ENCODE measurements at places on chromosomes 5 and 9.

DNA sequence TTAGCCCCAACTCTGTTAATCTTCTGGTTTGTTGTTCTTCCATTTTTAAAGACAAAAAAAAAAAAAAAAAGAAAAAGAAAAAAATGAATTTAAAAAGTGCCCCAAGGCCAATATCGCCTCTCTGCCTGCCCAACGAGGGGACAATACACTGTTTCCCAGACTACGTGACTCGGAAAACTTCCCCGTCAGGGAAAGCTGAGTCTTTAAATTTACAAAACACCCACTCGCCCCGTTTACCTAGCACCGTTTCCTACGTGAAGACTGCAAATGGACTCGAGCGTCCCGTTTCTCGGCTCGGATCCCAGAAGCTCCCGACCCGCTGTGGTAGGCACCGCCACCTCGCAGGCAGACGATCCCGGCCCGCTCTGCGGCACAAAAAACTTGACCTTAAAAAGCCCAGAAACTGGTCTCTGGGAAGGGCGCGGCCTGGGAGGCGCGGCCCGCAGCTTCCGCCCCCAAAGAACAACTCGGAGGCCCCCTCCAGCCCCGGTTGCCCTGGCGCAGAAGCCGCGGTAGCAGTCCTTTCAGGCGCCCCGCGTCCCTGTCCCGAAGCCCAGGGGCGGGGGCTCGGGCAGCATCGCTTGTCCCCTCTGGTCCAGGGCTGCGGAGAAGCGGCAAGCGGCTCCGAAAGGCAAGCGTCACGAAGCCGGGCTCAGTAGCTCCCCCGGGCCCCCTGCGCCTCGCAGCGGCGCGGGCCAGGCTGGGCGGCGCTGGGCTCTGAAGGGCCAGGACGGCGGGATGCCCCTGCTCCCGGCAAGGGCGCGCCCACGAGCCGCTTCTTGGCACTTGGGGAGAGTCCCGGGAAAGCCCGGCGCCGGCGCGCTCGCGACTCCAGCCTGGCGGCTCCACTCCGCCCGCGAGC, at the start of gene GCNT4:
Gene GCNT4 (minus strand): TSS at position 367 of the 862 bp plus-strand sequence. CDS start 22,521 bp downstream, outside the sequence.
- DNase-seq, result peak; percentile 60

DNA sequence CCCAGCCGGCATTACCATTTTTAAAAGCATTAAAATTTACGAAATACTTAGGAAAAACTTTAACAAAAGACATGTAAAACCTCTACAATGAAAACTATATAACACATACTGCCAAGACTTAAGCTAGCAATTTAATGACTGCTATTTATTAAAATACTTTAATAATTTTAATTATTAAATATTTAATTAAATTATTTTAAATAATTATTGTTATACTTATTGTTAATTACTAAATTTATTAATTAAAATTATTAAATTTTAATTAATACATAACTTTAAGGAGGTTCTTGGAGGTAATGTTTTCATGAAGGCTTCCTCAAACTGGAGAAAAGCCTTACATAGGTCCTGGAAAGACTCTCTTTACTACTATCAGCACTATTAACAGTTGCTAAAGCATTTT, 47.5 kb downstream of the C5orf22 start:
- no peak for DNase-seq

GRCh38 chr9:38417003-38417945, 7.0 kb downstream of the IGFBPL1 start:
- peak; percentile 73 for DNase-seq

DNA sequence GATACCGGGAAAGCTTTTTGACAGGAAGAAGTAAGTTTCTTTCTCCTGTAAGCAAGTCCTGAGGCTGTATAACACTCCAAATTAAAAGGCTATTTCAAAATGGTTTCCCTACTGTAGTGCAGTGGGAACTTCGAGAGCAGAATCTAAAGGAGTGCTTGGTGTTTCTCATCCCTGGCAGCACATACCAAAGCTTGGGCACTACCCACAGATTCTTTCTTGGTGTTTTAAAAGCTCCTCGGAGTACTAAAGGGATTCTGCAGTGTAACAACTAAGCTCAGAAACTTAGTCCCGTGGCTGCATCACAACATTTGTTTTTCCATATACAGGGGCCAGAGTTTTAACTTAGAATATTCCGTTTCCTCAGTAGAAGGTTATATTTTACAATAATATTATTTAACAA, 5.6 kb upstream of the APC start:
- no peak for DNase-seq

GRCh38 chr5:5258564-5258963, 118.4 kb downstream of the ADAMTS16 start:
- DNase-seq, result no peak

- no peak for DNase-seq
Measured at GRCh38 chr9:12875191-12875590, 100.4 kb downstream of the LURAP1L start.

DNA sequence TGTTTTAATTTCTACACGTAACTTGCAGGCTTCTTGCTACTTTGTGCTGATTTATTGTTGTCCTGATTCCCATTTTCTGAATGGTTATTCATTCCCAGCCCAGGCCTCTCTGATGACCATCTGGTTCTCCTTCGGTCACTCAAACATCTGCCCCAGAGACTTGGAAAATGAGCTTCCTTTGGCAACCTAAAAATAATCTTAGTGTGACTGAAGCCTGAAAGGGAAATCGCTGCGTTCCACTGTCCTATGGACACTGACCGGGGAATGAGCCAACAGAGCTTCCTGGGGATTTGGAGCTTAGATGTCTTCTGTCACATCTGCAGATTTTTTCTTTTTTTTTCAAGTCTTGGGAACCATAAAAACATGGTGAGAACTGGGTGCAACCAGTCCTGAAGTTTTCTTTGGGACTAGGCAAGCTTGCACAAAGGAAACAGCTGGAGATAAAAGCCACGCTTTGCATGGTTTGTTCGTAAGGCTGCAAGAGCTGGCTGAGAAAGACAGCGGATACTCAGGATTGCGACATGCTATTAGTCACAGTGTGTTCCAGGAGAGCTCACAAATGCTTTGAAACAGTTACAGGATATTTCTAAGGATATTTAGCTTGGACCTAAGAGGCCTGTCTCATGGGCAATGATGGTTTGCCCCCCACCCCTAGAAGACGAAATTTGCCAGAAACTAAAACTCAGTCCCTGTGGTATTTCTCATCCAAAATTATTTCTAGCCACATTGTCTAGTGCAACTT, 146.2 kb downstream of the GOLPH3 start:
- DNase-seq, result peak; percentile 69

GRCh38 chr5:78397831-78398230, 37.4 kb downstream of the SCAMP1 start:
- no peak for DNase-seq

- no peak for DNase-seq
Measured at GRCh38 chr9:100134731-100135130, 35.7 kb downstream of the INVS start.

DNA sequence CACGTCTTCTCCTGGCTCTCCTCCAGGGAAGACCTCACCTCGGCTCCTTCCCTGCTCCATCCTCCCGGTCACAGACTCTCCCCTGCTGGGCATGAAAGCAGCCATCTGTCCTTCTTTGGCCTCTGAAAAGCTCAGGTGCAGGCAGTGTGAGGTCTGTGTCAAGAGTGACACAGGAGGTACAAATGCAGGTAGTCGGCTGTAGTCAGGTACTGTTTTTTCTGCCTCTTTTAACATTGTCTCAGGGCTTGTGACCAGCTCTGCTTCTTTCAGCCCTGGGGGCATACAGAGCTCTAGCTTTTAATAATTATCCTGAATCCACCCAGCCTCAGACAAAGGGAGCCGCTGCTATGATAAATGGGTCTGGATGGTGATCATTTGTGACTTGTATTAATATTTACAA, 46.4 kb downstream of the C5orf15 start:
- DNase-seq, result no peak

DNA sequence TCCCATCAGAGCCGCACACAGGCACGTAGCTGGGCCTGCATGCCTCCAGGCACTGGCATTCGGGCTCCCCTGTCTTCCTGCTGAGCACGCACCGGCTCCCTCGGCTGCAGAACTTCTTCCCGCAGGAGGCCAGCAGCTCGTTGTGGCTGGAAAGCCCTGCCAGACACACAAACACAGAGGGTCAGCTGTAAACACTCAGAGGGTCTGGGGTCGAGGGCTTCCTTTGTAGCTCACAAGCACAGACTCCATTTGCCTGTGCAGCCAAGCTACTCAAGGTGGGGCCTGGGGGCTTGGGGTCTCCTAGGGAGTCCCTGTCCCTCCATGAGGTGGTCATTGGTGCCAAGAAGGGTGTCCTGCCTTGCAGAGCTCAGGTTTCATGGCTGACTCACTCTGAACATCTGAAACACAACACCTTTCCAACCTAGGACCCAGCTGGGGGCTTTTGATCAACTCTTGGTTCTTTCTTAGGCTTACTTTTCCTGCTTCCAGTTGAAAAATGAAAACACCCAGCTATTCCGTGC, 211.4 kb downstream of the FSTL4 start:
- DNase-seq, result peak; percentile 87

DNA sequence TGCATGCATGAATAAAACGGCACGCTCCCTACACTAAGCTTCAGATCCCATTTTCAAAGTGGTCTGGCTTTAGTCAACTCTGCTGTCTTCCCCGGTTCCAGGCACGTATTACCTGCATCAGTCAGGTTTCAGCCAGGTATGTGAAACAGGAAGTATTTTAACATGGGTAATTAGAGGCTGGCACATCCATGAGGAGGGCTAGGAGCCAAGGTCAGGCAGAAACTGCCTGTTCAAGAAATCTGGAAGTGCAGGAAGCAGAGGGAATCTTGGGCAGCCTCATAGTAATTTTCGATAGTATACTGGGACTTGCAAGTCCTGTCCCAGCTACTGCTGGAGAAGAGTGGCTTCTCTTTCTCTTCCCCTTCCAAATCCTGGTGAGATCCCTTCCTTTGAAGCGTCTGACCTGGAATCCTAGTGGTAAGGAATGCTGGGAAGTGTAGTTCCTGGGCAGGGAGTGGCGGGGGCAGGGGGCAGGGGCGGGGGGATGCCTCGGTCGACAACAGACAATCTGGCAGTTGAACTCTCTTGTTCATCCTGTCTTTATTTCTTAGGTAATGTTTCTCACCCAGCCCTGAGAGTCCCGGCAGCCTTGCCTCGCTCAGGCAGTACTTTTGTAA, 403.1 kb downstream of the TLE4 start:
- peak; percentile 20 for DNase-seq

DNA sequence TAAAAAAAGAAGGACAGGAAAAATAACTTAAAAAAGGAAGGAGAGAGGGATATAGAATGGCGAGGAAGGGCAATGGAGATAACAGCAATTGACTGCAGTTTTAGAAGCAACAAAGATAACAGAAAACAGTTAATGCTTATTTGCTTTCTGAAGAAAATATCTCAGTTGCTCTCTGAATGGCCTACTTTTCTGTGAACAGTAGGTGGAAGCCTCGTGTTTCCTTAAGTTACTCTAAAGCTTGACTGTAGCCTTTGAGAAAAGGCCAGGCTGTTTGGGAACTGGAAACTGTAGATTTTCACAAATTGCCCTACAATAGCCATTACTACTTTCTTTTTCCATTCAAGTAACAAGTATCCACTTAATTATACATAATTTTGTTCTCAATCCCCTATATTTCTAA, 404.5 kb downstream of the YTHDC2 start:
- no peak for DNase-seq

DNA sequence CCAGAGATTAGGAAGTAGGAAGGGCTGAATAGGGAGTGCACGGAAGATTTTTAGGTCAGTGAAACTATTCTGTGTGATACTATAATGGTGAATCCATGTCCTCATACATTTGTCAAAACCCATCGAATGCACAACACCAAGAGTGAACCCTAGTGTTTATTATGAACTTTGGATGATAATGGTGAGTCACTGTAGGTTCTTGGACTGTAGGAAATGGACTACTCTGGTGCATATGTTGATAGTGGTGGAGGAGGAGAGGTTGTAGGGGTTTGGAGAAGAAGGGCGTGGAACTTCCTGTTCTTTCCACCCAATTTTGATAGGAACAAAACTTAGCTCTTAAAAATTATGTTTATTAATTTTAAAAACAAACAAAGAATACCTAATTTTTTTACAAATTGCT, 14.3 kb downstream of the CTSL start:
- no peak for DNase-seq

DNA sequence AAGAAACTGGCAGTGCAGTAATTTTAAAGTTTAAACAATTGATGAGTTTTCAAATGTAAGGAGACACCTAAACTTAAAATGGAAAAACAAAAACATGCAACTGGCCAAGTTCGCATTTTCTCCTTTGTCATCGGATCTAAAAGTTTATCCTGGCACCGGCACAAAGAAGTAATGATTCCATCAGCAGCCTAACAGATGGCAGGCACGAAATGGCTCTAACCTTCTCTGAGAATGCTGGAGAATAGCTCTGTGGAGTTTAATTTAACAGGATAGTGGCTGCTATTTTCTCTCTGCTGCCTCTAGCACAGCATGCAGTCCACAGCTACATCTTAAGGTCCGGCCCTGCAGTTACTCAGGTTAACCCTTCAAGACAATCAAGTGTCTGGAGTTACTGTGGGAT, 82.2 kb downstream of the PRELID2 start:
- no peak for DNase-seq

- DNase-seq, result no peak
Measured at GRCh38 chr9:85009251-85009650, 339.7 kb downstream of the NTRK2 start.

GRCh38 chr5:143445776-143446175, 42.3 kb upstream of the NR3C1 start:
- DNase-seq, result no peak

- peak; percentile 69 for DNase-seq
Measured at GRCh38 chr5:134020188-134020587, 15.4 kb upstream of the VDAC1 start.

DNA sequence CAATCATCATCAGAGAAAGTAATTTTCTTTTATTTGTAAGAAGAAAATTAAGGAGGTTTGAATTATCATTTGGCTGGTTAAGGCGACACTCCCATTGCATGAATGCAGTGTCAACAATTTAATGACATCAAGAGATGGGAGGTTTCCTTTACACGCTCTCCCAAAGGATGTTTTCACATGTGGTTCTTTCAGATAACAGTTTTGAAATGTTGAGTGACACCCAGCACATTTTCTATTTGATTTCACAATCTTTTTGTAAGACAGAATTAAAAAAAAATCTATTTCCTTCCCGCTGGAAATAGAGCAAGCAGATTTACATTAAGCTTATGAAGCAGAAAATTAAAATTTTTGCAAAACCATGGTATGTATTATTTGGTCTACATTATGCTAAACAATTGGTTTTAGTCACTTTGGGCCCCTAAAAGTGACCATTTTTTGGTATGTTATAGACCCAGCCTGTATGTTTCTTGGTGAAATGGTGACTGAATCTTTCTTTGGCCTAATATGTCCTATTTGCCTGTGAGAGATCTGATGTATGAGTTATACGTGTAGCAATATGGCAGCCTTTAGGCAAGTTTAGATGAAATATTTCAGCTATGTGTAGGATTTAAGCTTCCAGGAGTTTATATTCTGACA, 18.9 kb upstream of the ANKRD55 start:
- no peak for DNase-seq
